Foreskin melanocyte (primary cell): ENCODE measurements at places on chromosomes 12 and 14.

DNA sequence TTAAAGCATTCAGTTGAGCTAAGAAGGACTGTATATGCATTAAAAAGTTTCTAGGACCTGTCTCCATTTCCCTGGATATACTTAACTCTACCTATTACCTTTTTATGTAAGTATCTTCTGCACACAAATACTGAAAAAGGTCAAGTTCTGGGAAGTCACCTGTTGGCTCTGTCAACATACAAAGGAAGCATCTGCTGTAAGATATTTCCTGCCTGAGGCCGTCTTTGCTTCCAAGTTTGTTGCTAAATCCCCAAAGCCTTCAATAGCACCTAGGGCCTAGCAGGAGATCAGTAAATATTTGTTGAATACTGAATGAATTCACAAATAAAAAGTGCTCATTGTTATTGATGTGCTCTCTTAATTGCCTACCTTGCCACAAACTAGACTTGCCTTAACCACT, 188.4 kb downstream of the DUSP6 start:
- DNase-seq: no peak

DNA sequence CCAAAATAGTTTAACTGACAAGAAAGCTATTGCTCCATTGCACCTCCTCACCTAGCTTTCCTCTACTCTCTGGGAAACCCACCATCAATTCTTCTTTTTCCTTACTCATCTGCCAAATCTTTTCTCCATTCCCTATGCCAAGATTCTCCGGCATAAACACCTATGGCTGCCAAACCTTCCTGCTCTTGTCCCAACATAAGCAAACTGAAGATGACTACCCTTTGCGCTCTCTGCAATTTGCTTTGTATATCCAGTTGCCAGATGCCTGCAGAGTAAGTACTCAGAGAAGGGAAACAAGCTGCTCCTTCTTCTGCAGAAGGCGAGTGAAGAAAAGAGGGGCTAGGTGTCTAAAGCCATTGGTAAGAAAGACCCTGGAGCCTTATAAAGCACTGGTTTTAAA, 11.5 kb downstream of the PTGER2 start:
- DNase-seq: no peak

DNA sequence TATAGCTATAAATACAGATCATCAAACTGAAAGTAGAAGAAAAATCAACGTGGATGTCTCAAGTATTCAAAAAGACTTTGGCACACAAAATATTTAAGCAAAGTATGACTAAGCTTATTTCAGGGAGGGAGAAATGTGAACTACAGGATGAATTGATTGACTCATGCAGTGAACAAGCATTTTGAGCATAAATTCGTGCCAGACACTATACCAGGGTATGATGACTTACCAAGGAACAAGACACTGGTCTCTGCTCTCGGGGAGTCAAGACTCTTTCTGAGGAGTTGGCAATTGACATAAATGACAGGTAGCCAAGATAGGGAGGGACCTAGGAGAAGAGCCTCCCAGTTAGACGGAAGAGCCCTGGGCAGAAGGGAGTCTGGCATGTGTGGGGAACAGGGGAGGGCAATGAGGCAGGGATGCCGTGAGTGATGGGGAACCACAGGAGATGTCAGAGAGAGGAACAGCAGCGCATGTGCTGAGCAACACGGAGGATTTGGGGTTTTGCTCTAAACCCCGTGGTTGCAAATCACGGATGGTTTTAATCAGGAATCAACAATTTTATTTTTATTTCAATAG, 115.2 kb downstream of the TMEM132D start:
- DNase-seq: no peak

DNA sequence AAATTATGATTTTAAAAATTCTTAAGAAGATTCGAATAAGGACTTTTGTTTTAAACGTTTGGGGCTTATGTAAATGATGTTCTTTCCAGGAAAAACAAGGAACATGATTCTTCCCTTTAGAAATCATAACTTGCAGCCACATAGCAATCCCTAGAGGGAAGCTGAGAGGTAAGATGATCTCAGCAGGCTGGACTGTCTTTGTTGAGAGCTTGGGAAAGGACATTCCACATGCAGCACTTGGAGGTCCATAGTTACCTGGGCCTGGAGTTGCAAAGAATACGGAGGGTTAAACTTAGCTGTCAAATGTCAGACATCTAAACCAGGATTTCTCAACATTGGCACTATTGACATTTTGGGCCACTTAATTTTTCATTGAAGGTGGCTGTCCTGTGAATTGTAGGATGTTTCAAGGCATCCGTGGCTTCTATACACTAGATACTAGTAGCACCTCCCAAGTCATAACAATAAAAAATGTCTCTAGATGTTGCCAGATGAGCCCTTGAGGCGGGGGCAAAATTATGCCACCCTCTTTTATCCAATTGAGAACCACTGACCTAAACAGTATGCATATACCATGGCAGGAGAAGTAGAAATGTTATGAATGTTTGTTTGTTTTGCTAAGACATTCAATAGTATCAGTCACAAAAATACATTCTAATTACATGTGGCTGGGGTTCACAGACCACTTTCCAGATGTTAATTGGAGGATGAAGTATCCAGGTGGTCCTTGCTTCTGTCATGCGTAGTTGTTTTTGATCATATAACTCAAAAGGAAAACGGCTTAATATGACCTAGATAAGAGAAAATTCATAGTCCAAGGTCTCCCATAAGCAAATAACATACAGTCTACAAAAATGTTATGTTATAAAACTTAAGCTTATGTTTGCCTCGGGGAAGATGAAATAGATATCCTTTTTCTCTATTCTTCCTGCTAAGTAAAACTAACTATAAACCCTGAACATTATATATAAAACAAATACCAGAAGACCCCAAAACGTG, 30.5 kb downstream of the TTC6 start:
- DNase-seq: no peak

GRCh38 chr12:96502477-96502876, 13.1 kb downstream of the CFAP54 start:
- DNase-seq: no peak

- no peak for DNase-seq
These were observed 42.4 kb upstream of the VRK1 start for GRCh38 chr14:96754845-96755184.

GRCh38 chr14:92414690-92415445, 91.9 kb downstream of the SLC24A4 start:
- no peak for DNase-seq

DNA sequence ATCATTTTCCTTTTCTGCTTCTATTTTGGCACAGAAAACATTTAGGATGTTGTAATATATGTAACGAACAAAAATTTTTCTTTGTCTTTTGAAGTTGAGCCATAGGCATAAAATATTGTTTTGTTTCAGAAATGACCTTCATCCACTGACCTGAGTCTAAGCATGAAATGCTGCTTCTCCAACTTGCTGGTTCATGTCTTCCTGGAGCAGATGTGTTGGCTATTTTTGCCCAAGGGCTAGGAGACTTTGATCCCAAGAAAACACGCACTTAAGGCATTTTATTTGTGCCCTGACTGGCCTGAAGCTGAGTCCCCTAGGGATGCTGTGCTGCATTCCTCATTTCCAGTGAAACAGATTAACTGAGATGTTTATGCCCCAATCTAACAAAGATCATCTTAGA, 27.2 kb upstream of the ALG10B start:
- no peak for DNase-seq

DNA sequence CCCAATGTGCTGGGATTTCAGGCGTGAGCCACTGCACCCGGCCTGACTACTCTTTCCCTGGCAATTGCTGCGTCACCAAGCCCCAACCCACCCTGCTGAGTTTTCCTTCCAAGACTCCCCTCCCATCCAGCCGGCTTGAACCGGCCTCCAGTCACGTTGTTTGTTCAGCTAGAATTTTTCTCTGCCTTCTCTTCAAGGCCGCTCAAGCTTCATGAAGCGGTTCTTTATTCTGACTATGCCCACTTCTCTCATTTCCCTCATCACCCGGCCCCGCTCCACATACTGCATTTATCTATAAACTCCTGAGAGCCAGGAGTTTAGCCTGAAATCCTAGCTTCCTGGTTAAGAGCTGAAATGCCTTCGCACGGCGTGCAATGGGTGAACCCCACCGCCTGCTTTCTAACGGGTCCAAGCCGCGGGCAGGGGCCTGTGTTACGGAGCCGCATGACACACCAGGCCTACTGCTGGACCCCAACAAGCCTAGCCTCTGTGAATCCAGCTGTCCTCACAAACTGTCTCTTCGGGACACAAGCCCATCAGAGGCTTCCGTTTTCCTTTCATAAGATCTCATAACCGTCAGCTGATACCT, 999 bp upstream of the DCAF4 start:
- DNase-seq: no peak

GRCh38 chr12:38328306-38328895, 11.8 kb downstream of the ALG10B start:
- DNase-seq: peak; percentile 13

- no peak for DNase-seq
These were observed 19.2 kb downstream of the DDX51 start for GRCh38 chr12:132124766-132125425.

DNA sequence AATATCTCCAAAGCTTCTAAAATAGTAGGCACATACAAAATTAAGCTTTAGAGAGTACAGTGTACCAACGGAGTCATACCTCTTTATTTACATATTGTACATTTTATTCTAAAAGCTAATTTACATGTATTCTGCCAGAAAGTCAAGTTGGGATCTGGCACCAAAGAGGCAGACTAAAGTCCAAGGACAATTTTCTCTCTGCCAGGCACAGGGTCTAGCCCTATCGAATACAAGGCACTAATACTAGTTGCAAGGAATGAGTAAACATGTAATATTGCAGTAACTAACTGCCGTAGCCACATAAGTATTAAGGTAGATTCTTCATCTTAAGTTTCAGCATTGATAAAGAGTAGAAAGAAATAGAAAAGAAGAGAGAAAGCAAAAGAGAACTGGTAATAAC, 93.9 kb downstream of the RPS6KA5 start:
- DNase-seq: no peak

DNA sequence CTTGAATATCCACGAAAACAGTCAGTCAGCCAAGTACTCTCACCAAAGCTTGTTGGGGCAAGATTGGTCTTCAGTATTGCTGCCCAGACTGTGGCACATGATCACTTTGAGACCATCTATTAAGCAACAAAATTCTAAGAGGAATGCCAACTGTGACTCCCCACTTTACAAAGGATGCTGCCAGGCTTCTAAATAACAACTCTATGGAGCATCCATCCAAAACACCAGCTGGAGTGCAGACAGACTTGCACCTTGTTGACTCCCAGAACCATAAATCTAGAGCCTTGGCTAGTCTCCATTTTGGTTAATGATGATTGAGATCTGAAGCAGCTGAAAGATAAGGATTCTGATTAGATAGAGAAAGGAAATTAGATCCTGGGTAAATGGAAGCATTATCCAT, 132.8 kb downstream of the DIO2 start:
- DNase-seq: no peak

GRCh38 chr12:22518060-22518719, 26.2 kb downstream of the C2CD5 start:
- no peak for DNase-seq

- DNase-seq: no peak
These were observed 62.7 kb downstream of the CHST11 start for GRCh38 chr12:104519190-104520019.

- DNase-seq: no peak
These were observed 53.3 kb upstream of the CERS5 start for GRCh38 chr12:50220363-50220995.

DNA sequence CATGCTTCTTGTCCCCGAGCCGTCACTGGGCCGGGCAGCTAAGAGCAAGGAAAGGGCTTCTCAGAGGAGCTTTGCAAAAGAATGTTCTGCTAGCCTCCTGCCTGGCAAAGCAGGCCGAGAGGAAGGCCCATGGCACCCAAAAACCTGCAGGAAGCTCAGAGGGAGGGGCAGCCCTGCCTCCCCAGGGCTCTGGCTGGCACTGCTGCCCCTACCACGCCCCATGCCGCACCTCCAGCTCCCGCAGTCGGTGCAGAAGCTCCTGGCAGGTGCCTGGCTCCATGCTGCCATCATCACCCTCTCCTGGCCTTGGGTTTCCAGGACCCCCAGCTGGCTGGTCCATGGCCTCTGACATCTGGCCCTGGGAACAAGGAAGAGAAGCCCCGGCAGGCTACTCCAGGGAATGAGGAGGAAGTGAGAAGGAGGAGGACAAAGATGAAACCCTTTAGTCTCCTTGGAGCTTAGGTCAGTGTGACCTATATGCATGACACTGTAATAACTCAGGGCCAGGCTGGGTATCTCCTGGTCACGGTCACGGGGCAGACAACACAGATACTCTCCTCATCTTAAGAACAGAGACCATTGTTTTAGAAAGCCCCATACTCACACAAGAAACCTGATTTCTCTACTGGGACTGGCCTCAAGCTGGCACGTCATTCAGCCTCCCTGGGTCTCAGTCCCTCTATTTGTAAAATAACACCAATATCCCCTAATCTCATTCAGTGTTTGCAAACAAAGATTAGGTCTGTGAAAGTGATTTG, 24.3 kb downstream of the NCKAP5L start:
- DNase-seq: peak; percentile 31
